Activated CD4-positive, alpha-beta T cell treated with anti-CD3 and anti-CD28 coated beads, Interleukin-2, amount 50 U/mL, for 48 hours (primary cell): ENCODE measurements at places on chromosomes 13 and 19.

GRCh38 chr13:84192125-84192524, 309.9 kb upstream of the SLITRK1 start:
- DNase-seq, result no peak

DNA sequence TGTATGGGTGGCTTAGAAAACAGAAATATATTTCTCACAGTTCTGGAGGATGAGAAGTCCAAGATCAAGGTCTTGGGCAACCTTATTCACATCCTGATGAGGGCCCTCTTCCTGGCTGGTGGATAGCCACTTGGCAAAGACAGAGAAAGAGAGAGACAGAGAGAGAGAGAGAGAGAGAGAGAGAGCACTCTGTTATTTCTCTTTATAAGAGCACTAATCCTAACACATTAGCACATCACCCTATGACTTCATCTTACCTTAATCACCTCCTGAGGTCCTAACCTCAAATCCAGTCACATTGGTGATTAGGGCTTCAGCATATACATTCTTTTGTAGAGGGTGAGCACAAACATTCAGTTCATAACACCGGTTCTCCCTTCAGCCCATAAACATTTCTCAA, 430.3 kb downstream of the EFNB2 start:
- no peak for DNase-seq

- DNase-seq, result no peak
Measured at GRCh38 chr13:98542568-98543377, 34.1 kb downstream of the STK24 start.

DNA sequence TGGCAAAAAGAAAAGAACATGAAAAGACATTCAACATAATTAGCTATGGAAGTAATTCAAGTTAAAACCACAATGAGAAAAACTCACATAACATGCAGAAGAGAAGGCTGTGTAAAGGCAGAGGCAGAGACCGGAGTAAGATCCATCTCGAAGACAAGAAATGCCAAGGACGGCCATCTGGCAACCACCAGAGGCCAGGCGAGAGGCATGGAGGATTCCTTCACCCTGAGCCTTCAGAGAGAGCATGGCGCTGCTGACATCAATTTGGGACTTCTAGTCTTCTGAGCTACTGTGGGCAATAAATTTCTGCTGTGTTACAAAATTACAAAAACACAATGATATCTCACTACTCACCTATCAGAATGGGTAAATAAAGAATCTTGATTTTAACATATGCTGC, 381.0 kb downstream of the TSHZ3 start:
- DNase-seq, result no peak

DNA sequence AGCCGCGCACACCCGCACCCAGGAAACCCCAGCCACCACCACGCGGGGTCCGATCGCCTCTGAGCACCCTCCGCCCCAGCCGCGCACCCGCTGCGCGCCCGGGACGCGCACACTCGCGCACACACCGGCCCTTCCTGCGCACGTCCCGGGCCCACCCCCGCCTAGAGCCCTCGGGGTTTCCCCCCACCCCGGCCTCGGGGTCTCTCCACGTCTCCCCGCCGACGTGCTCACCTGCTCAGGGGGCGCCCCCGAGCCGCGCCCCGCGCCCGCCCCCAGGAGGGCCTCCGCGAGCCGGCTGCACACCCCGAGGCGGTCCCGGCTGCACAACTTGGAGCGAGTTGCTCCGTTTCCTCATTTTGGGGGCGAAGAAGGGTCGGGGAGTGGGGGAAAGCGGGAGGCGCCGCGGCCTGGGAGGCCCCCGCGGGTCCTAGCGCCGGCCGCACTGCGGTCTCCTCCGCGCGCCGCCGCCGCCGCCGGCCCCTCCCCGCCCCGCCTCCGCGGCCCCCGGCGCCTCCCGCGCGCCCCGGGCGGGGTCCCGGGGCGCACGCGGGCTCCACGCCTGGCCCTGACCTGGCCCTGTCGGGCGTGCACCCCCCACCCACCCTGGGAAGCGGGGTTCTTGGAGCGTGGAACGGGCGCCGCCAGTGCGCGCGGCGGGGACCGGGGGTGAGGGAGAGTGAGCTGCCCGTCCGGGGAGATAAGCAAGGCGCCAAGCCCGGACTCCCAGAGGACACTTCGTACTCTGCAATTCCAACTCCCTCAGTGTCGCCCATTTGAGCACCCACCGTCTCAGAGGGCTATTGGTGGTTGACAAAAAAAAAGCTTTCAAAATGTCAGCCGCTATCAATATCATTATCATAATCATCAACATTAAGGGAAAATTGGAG, at the start of gene MATK:
Gene MATK, minus strand, starts transcription at position 444 of the 887 bp plus-strand sequence. CDS start 1,246 bp downstream, outside the sequence.
- DNase-seq, result peak; percentile 31

- no peak for DNase-seq
Measured at GRCh38 chr19:14761607-14762006, 16.8 kb downstream of the ADGRE2 start.

DNA sequence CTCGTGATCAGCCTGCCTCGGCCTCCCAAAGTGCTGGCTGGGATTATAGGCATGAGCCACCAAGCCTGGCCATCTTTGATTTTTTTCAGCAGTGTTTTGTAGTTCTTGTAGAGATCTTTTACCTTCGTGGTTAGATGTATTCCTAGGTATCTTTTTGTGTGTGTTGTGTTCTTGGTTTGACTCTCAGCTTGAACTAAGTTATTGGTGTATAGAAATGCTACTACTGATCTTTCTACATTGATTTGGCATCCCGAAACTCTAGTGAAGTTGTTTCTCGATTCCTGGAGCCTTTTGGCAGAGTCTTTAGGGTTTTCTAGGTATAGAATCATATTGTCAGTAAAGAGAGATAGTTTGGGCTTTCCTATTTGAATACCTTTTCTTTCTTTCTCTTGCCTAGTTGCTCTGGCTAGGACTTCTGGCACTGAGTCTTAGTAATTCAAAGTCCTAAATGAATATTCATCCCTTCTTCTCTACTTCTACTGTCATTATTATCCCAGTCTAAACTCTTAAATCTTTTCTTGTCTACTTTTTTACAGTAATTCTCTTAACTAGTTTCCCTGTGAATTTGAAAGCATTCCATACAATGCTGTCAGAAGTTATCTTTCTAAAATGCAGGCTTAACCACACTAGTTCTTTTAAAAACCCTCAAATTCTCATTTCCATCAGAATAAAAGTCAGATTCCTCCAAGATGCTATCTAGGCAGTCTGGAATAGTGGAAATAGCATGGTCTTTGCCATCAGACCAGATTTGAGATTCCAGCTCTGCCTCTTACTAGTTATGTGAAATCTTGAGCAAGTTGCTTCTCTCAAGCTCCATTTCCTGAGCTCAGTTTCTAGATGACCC, 7.0 kb downstream of the GPR18 start:
- no peak for DNase-seq

DNA sequence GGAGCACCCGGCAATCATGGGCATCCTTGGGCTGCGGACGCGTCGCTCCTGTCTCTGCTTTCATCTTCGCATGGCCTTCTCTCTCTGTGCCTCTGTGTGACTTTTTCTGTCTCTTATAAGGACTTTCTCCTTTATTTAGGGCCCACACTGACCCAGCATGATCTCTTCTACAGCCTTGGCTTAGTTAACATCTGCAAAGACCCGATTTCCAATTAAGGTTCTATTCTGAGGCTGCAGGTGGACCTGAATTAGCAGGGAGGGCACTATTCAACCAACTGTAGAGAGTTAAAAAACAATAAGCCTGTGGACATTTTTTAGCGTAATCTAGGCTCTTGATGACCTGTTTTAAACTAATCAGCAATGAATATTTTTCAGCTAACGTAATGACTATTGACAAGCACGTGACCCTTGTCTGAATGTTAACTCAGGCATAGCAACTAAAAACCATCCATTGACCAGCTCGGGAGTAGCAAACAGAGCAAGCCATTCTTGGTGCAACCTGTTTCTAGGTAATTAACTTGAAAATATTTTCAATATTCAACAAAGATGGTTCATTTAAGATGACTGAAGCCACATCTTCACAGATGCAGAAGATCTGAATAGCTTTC, 15.2 kb downstream of the F10 start:
- DNase-seq, result no peak

- DNase-seq, result no peak
Measured at GRCh38 chr13:40504641-40505040, 161.8 kb downstream of the FOXO1 start.

DNA sequence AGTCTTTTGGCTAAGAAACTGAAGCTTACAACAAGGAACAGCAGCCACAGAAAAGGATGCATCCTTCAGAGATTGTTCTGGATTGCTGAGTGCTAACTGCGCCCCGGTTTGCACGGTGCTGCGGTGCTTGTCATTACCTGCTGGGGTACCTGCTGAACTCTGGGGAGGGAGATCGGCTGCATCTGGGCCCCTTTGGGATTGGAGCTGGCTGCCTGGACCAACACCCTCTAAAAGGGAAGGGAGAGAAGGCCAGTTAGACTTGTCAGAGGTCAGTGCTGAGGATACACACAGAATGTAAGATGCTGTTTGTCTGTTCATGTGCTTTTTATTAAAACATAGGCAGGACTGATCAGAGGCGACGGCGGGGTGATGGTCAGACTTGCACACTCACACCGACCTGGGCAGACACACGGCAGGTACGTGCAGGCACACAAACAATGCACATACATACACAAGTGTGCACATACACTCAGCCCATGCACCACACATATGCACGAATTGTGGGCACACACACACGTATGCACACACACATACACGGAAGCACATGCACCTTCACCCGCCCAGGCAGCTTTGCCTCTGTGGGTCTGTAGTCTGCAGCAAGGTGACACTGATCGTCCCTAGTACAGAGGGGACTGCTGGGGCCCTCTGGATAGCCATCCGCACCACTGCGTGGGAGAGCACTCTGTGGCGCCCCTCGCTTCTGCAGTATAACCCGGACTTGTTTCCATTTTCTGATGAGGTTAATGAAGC, 66.1 kb downstream of the RFX2 start:
- DNase-seq, result no peak

GRCh38 chr13:47178090-47178950, 281.5 kb upstream of the HTR2A start:
- DNase-seq, result no peak

DNA sequence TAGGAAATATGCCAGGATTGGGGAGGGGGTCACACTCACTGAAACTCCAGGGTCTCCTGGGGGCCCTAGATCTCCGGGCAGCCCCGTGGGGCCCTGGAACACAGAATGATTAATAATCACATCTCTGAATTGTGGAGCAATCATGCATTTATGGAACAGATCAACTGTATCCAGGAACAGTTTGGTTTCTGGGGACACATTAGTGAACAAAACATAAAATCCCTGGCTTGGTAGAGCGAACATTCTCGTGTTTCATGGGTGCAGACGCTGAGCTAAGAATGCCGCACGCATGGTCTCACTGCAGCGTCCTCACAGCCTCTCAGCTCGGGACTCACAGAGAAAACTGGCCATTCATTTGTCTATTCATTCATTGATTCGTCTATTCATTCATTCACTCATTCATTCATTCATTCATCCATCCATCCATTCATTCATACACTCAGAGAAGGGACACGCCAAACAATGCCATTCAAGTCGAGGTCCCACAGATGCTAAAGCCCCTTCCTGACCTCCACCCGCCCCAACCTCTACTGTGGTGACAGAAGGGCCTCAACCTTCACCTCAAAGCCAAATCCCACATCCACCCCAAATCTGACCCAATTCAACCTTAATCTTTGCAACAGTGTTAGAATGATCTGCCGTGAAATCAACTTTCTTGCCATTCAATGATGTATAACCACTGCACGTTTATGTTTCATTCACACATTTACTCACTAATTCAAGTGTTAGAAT, 35.0 kb upstream of the OLFM2 start:
- no peak for DNase-seq

- DNase-seq, result peak; percentile 9
Measured at GRCh38 chr13:23087880-23088279, 92.9 kb upstream of the SGCG start.

DNA sequence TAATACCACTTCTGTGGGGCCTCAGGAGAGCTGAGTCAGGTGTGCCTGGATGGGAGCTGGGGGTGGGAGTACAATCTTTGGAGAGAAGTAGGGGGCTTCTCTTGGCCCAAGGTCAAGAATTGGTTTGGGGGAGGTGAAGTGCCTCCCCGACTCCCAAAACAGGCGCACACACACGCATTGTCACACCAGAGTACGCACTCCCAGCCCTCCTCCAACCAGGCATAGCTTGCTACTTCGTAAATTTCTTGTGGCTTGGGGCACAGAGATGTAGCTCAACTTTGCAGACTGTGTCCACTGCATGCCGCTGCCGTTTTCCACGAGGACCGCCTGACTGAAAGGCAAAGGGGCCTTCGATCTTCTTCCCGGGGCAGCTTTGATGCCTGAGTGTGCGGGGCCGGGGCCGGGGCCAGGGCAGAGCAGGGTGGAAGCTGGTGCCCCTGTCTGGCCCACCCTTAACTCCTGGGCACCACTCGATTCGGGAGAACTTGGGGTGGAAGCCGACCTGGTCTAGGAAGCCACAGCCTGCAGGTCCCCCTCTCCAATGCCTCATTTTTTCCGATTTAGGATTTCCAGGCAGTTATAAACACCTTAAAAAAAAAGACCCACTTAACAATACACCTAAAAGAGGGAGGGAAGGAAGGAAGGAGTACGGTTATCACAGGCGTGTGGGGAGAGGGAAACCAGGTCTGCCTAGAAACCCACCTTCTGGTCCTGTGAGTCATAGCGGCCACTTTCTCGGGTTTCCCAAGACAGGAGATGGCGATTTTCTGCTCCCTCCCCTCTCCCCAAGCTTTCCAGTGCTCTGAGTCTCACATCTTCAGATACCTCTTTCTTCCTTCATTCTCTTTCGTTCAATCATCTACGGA, 5.8 kb upstream of the TSHZ3 start:
- no peak for DNase-seq

DNA sequence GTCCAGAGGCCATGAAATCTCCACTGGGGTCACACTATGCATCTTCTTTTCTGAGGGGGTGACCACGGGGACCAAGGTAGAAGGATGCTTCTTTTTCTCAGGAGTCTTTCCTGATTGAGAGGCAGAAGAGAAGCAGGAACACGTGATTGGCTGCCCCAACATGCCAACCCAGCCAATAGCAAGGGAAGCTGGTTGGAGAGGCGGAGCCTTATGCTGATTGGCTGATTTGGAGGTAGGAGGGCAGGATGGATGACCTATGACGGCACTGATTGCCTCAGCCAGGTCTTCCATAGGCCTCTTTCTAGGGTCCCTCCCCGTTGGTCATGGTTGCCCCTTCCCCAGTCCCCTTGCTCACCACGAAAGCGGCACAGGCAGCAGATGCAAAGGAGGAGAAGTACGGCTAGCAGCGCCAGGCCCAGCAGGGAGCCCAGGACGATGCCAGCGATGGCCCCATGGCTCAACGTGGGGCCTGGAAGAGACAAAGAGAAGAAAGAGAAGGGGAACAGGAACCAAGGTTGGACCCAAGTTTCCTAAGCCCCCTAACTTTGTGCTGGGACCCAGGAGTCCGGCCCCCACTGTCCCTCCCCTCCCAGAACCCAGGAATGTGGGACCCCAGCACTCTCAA, 8.0 kb downstream of the VSIG10L start:
- DNase-seq, result no peak

GRCh38 chr19:45340232-45340898, at the start of gene KLC3:
Gene KLC3, plus strand, starts transcription at chr19:45340750. Its CDS starts 4,792 bp downstream, at chr19:45345542.
- peak; percentile 33 for DNase-seq
